ENCODE measurements at places on chromosomes 4 and X.

DNA sequence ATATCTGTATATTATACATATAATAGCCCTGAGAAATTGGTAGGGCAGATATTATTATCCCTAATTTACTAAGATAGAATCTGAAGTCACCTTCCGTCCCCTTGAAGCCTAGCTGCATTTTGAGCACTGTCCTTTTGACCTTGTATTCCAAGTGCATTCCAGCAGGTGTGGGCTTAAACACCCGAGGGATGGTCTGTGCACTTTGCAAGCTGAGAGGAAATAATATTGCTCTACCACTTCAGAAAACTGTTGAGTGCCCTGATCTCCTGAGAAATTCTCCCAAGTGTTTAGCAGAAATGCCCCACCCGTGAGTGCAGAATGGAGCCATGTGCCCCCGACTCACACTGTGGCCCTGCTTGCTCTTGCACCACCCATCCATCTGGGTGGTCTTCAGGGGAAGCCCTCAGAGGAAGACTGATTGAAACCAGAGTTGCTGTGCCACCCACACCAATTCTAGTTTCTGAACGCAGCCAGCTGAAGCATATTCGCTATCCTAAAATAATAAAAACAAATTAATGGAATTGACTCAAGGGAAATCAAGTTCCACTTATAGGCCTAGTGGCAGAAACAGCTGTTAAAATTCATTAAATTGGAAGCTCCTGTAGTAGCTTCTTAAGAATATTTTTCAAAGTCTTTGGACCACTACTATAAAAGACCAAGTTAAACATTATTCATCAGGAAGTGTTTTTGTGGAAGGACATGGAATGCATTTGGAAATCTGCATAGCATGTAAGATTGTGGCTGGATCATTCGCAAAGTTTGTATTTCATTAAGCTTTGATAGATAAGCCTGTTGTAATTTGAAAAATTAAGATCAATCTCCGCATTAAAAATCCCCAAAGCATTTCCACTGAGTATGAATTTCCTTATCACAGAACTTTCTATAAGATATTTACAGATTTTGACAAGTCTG lies 41.3 kb upstream of the PRKG2 start:
- no peak for DNase-seq

- DNase-seq, result no peak
Observed at GRCh38 chr4:185909972-185910371, 98.0 kb upstream of the SORBS2 start.

- no peak for DNase-seq
Observed at GRCh38 chrX:108494406-108495090, 54.9 kb downstream of the COL4A5 start.

DNA sequence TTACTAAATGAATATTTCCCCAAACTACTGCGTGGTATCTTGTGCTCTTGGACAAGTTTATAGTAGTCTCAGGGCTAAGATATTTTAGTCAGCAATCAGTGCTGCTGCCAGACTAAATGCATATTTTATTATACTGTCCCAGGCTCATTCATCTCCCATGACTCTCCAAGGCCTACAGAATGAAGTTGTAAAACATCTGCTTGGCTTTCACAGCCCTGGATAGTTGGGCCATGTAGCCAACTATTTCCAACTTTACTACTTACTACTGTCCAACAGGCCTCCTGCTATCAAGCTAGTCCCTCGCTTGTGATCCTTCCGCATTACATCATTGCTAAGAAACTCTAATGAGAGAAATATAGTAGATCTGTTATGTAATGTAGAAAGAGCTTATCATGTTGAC lies 31.4 kb downstream of the MAGEB16 start:
- DNase-seq, result no peak

- DNase-seq, result no peak
Observed at GRCh38 chrX:133335027-133335426, 80.3 kb downstream of the GPC4 start.

DNA sequence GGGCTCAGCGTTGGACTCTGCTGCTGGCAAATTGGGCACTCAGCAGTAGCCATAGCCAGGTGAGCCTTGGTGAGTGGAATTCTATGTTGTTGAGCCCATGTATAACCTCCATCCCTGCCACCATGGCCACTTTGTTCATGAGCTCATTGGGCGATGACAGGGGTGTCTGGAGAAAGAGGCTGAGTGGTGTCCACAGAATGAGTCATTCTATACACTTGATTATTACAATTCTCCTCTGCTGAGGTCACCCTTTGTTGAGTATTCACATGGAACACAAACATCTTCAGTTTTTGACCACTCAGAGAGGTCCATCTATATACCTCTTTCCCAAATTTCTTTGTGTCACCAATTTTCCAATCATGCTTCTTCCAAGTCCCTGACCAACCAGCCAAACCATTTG lies 1341.7 kb downstream of the PCDH7 start:
- no peak for DNase-seq

- no peak for DNase-seq
Observed at GRCh38 chrX:1165535-1166196, 46.8 kb downstream of the CRLF2 start.
